ENCODE measurements at places on chromosomes 6 and 20.

DNA sequence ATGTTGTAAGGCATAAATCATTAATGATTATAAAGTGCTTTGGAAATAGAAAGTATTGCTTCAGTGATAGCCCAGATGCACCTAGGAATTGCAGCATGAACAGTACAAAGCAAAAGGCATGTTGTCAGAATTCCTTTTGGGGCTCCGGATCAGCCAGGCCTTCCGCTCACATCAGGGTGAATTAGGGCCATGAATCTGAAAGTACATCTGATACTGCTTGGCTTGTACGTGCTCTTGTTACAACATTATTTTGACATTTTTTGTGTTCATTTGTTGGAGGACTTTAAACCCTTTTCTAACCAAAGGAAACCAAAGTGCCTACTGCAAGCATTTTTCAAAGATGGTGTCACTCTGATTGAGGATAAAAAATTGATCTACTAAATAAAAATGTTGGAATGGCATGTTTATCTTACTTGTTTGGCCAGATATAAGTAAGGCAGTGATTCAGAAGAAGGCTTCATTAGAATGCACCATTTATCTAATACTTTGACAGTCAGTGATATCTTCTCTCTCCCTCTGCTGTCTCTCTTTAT, 1005.6 kb upstream of the FLRT3 start:
- no peak for DNase-seq

DNA sequence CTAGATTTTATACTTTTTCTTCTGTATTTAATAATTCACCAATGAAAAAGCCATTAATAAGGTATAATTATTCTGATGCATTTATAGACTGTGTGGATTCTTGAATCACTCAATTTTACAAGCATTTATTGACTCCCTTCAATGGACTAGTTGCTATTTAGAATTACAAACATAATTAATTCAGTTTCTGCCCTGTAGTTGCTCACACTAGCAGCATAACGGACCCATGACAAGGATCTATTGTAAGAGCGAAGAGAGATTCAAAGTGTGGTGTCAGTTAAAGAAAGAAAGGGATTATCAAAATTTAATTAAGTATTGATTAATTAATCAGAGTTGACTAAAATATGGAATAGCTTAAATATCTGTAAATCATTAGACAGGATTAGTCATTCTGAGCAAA, 602.6 kb upstream of the PTCHD4 start:
- DNase-seq, result no peak

DNA sequence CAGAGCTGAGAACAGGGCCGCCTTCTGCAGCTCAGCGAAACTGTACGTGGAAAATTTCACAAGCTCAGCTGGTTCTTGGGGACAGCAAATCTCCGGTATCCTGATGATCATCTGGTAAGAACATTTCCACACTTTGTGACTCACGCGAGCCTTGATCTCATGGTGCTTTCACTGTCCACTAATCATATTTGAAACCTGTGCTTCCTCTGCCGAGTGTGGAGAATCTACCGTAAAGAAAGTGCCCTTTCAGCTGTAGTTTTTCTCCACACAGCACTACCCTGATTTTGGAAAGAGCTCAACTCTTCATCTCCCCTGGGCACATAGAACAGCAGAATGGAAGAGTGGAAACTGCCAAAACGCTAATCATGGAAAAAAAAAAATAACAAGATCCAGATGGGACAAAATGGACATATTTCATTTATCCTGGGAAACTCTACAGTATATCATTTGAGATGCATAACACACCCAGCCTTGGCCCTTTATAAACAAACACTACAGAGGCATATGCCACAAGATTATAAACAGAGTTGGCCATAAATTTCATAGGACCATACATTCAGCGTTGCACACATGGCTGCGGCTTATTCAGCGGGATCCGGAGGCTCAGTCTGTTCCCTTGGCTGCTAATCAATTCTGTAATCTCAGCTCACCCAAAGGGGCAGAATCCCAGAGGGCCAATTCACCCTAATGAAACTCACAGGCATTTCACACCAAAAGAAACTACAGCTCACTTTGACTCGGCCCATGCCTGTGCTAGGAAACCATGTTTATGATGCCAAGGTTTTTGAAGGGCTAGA, 434.5 kb downstream of the HDGFL1 start:
- no peak for DNase-seq

GRCh38 chr20:17871181-17871580, 97.4 kb downstream of the SNX5 start:
- no peak for DNase-seq

- DNase-seq, result no peak
These were observed 32.7 kb downstream of the LRRC1 start for GRCh38 chr6:53827531-53827930.

DNA sequence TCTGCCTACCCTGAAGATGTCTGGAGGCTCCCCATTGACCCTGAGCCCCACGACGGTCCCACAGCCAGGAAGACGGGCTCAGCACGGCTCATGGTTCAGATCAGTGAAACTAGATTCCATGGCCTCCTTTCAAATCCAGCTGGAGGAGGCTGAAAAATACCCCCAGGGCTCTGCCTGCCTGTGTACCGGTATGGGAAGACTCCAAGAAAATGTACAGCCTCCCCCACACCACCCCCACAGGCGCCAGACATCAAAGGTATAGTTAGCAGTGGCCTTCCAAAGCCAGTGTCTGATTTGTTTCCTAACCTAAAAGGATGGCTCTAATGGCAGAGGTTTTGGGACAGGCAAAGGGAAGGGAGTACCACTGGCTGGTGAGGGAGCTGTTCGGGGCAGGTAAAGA, 86.2 kb upstream of the SNAP25 start:
- DNase-seq, result no peak

DNA sequence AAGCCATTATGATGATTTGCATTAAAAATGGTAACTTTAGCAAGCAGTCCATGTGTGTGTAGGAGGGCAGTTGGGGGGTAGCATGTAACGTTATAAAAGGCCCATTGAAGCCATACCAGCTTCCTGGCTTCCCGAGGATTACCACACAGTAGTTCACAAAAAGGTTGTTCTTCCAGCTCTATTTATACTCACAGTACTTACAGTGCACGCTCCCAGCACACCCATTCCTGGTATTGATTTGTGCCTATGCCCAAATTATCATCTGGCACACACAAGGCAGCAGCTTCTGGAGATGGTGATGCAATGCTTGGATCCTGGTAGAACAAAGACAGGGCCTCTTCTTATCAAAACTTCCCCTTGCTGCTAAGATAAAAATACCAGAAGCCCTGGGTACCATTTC, 436.8 kb downstream of the HAO1 start:
- DNase-seq, result no peak

DNA sequence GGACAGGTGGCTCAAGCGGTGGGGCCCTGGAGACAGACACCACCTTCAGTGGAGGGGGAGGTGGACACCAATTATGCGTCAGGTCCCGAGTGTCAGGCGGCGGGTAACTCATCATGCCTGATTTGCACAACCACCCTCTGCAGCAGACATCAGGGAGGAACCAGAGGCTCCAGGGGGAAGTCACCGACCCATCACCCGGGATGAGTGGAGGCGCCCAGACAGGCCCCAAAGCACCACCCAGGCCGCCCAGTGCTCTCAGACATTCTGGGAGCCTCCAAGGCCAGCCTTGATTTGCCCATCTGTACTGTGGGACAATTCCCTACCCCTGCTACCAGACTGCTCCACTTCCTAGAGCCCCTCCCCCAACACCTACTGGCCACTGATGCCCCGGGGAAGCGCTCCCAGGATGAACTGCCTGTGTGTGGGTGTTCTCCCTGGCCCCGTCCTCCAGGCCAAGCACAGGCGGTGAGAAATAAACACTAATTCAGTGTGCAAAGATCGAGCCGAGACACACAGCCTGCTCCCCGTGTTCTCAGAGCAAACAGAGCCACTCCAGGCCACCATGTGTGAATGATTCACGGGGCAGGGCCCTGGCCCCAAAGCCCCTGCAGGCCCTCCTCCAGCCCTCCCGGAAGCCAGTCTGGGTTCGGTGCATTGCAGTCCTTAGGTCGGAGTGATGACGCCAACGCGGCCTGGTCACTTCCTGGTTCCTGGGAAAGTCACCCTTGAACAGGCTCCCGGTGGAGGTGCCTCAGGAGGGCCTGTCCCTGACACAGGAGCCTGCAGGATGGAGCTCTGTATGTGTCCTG, 107.2 kb downstream of the ASXL1 start:
- DNase-seq, result no peak

GRCh38 chr20:43590036-43590391, 723 bp upstream of the IFT52 start:
- DNase-seq, result no peak

DNA sequence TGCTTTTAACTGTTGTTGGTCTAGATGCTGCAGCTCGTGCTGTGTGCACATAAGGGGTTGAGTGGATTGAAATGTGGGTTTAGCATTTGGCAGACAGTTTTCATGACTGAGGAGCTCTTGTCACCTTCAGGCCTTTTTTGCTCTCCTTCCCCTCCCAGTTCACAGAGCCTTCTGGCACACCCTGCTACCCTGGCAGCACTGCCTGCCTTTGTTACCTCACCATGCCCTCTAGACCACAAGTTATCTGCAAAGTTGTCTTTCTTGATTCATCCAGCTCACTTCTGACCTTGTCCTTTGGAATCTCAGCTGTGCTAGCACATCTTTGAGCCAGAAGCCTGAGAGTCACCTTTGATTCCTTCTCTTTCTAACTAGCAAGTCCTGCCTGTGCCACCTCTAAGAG, 348.9 kb upstream of the ZFP64 start:
- DNase-seq, result no peak

GRCh38 chr6:3918469-3918868, 69.3 kb downstream of the FAM50B start:
- DNase-seq, result no peak

- no peak for DNase-seq
These were observed 494.1 kb downstream of the PREX1 start for GRCh38 chr20:48333707-48334106.

DNA sequence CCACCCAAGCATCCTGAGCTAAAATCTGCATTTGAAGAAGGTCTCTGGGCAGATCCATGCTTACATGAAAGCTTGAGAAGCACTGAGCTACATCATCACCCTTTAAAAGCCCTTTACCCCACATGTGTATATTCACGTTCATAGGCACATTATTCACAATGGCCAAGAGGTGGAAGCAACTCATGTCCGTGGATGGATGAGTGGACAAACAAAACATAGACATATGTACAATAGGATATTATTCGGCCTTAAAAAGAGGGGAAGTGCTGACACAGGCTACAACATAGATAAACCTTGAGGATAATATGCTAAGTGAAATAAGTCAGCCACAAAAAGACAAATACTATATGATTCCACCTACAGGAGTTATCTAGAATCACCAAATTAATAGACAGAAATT, 17.6 kb downstream of the ADGRF5 start:
- DNase-seq, result no peak

DNA sequence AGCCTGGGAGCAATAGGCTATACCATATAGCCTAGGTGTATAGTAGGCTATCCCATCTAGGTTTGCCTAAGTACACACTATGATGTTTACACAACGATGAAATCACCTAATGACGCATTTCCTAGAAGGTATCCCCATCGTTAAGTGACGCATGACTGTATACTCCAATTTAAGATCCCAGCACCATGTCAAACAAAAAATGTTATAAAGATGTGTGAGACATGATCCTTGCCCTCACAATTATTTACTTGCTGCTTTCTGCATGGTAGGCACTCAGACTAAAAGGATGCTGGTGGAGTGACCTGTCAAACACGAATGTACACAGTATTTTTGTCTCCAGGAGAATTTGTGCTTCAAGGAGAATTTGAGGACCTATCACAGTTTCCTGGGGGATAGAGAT, 32.3 kb downstream of the SNAP25 start:
- DNase-seq, result peak; percentile 77

- DNase-seq, result no peak
These were observed 4.2 kb downstream of the SCML4 start for GRCh38 chr6:107819964-107820337.

DNA sequence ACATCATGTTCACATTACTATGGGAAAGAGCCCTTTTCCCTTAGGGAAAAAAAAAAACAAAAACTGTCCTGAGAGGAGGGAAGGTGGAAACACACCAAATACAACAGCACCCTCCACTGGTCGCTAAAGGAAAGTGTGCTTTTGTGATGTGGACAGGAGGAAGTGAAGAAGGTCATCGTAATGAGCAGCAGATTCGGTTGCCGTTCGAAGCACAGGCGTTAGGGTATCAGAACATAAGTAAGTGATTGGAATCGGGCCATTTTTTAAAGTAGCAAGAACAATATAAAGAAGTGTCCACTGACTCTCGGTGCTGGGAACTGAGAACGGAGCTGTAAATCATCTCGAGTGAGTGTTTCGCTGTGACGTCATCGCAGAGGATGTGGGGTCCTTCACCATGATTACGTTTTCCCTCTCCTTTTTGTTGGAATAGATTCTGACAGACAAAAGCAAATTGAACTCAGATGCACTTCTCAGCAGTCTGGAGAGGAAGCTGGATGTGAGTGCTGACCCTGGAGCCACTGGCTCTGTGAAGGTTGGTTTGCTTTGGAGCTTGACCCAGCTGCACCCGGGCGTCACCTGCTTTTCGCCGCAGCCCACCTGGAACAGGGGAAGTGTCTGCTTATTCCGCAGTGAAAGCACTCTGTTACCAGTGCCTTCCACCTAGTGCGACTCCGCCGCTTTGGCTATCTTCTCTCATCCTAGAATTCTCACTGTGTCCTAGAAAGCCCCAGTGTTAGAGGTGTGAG, 203.6 kb upstream of the GMDS start:
- peak; percentile 76 for DNase-seq

DNA sequence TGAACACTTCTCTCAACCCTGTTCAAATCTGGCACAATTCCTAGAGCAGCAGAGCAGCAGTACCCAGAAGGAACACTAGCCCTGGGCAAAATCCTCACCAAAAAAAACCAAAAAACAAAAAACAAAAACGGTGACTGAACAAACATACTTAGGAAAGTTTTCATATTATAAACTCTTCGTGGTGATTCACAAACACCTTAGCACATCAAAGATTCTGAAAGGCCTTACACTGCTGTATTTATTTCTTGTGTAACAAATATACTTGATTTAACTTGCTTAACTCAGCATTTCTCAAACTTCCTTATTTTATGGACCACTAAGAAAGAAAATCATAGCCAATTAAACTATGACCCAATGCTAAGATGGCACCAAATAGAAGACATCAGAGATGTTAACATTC, 57.8 kb upstream of the RREB1 start:
- no peak for DNase-seq

- no peak for DNase-seq
These were observed 90.1 kb downstream of the ANKRD60 start for GRCh38 chr20:58138395-58138794.
